SW480 (cell line): ENCODE measurements at places on chromosomes 5 and 9.

DNA sequence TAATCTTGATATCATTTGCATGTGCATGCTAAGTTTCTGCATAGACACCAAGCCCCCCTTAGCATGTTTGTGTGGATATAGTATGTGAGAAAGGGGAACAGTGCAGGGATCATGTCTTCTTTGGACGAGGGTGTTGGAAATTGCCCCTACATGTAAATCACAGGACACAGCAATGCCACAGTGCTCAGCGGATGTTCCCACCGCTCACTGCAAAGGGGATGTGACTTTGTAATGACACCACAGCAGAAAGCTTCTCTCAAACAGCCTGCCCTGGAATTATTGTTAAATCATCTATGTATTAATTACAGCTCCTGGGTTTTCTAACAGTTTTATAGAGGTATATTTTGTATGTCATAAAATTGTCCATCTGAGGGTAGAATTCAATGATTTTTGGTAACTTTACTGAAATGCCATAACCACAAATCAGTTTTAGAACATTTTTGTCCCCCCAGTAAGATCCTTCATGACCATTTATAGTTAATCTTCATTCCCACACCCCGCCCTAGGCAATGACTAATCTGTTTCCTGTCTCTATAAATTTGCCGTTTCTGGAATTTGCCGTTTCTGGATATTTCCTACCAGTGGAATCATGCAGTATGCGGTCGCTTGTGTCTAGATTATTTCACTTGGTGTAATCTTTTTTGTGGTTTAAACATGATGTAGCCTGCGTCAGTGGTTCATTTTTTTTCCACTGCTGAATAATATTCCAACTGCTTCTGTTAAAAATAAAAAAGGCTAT is 648.5 kb upstream of the WWC1 start:
- DNase-seq, result no peak

DNA sequence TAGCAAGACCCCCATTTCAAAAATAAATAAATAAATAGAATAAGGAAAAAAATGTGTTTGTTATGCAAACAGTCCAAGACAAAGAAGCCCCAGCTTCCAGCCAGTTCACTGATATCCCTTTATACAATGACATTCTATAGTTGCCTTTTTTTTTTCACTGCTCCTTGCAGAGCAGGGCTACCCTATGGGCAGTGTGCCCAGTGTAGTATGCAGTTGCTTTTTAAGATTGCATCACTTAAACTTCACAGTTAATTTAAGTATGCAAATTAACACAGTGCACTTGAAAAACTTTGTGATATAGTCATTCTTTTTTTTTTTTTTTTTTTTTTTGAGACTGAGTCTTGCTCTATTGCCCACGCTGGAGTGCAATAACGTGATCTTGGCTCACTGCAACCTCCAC is 40.8 kb upstream of the ARRDC3 start:
- DNase-seq, result no peak

GRCh38 chr5:150759334-150759583 is 442 bp upstream of the DCTN4 start:
- DNase-seq, result no peak

- no peak for DNase-seq
These were observed 29.5 kb upstream of the CYFIP2 start for GRCh38 chr5:157236423-157236822.

DNA sequence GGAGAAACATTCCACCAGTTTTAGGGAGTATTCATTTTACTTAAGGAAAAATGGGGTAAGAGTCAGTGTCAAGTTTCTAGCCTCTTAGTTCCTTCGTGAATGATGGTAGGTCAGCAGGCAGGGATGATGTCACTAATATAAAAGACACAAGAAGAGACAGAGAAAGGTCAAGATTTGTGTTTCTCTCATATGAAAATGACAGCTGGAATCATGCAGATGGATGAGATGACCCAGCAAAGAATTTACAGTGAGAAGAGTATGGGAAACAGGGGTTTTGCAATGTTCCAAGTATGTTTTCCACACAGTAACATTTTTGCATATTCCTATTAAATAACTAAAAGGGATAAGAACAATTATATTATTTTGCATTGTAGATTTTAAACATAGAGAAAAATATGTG is 749.6 kb upstream of the DMAC1 start:
- DNase-seq, result no peak

DNA sequence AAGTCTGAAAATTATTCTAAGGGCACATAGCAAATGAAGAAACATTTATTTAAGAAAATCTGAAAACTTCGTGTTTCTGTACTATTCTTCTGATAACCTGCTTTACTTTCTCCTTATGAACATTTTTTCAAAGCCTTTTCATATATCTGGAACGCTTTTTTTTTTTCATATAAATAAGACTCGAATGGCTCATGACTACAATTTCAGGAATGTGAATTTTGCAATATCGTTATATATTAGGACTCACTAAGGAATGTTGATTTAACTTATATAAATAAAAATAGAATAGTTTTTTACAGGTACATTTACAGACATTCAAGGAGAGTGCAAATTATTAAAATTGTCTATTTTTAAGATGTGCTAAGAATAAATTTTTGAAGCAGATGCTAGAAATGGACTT is 42.9 kb downstream of the GPBP1 start:
- DNase-seq, result no peak

DNA sequence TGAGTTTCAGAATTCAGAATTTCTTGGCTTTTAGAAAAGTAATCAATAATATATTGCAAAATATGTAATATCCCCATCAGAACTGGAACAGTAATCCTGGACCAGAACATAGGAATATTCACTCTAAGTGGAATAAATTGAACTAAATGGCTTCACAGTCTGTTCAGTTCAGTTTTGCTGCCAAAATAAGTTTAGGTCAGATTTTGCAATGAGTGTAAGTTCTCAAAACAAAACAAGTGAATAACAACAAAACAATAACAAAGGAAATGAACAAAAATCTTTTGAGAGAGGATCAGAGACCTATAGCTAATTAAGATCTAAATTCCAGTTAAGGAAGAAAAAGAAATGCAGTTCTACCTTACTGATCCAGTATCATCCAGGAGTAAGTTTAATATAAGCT is 9.3 kb downstream of the PTGER4 start:
- DNase-seq, result no peak

DNA sequence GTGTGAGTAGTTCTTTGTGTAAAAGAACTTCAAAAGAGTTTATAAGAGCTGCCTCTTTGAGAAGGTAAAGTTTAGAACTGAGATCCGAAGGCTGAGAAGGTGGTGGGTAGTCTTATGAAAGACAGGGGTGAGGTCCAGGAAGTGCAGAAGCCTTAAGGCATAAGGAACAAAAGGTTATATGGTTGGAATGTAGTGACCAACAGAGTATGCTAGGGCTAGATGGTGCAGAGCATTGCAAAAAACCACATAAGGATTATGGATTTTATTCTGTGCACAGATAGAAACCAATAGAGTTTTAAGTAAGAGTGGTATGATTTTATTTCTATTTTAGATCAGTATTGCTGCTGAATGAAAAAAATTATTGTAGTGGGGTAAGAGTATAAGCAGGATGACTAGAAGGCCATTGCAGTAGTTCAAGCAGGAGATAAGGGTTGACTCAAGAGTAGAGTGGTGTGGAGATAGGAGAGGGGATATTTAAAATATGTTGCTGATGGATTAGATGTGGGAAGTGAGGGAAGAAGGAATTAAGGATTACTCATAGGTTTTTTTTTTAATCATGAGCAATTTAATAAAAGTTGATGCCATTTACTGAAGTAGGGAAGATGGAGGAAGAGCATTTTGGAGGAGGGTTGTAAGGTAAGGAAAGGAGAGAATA is 3.7 kb downstream of the RECK start:
- no peak for DNase-seq
